GM12864 (cell line): ENCODE measurements at places on chromosomes 16 and 17.

DNA sequence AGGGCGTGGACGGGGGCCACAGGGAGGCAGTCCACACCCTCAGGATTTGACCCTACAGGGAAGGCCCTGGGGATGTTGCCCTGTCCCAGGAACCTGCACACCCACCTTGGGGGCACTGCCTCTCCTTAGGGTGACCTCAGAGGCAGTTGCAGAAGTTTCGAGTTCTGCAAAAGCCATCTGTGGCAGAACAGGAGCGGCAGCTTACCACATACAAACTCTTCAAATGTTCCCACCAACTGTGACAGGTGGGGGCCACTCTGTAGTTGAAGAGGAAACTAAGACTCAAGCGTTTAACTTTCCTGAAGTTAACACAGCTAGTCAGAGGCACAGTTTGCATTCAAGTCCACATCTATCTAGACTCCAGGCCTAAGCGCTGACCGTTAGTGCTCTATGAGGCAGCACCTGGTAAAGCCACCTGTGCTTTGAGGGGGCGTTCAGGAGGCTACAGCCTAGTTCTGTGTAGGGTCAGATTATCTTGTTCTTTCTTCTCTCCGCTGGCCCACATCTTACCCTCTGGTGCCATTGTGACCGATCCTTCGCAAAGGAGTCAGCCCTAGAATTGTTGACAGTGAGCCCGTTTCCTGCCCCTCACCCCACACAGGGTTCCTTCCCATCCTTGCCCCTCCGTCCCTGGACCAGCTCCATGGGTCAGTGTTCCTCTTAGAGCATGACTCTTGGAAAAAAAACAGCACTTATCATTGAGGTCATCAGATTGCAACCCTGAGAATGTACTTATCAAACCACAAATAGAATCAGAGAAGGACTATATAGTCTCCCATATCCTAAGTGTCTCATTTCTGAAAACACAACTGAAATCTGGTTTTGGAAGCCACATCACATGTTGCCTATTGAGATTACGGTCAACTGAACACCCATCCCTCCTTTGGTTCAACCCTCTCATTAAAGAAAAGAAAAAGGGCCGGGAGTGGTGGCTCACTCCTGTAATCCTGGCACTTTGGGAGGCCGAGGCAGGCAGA is 45.4 kb downstream of the CDH1 start:
- DNase-seq, result peak; percentile 53

DNA sequence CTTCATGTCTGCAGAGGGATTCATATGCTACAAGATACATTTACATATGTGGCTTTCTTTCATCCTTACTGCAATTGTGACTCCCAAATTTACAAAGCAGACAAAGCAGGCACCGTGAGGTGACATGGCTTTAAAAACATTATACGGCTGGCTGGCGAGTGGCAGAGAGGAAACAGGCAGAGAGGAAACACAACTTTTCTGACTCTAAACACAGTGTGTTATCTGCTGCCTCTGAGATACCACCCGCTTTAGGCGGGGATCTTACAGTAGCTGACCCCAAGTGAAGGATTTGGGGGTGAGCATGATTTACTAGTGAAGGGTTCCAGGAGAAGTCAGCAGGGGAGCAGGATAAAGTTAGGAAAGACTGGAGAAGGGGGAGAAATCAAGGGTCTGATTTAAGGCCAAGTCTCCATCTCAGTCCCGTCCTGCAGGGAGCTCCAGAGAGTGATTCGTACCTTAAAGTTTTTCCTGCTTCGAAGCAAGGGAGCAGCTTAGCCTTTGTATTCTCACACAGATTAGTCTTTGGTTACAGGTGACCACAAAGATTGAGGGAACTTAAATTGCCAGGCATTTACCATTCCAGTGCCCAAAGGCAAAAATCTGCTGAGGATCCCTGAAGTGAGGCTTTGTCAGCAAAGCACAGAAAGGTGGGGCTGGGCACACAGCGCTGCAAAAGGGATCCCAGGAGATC is 355.0 kb downstream of the GRIN2A start:
- DNase-seq, result no peak

GRCh38 chr17:32298721-32299579 is 33.3 kb downstream of the RHBDL3 start:
- DNase-seq, result no peak

GRCh38 chr17:80034791-80035686 is 633 bp downstream of the TBC1D16 start:
- DNase-seq, result no peak

GRCh38 chr17:77531641-77532040 is 390.9 kb downstream of the SEC14L1 start:
- no peak for DNase-seq

- DNase-seq, result no peak
These were observed 125.2 kb upstream of the CDC42EP4 start for GRCh38 chr17:73436954-73437353.

DNA sequence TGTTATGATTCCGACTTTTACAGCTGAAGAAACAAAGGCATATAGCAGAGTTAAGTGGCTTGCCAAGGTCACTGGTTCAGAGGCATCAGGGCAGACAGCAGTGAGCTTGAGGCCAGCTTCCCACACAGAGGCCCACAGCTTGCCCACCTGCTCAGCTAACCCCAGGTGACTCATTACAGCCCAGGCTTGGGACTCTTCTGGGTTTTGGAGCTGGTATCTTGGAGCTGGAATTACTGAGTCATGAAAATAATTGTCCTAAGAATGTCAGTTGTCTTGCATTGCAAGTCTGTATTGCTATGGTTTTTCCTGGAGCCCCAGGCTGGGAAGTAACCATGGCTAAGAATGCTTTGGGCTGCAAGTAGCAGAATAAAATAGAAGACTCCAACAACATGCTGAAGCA is 32.4 kb upstream of the IRX3 start:
- no peak for DNase-seq

- no peak for DNase-seq
These were observed 649 bp downstream of the GSE1 start for GRCh38 chr16:85613604-85614337.

GRCh38 chr17:3602499-3602898 is 6.7 kb downstream of the TRPV1 start:
- DNase-seq, result peak; percentile 40

- DNase-seq, result no peak
These were observed 9.8 kb upstream of the MED9 start for GRCh38 chr17:17467016-17467415.

DNA sequence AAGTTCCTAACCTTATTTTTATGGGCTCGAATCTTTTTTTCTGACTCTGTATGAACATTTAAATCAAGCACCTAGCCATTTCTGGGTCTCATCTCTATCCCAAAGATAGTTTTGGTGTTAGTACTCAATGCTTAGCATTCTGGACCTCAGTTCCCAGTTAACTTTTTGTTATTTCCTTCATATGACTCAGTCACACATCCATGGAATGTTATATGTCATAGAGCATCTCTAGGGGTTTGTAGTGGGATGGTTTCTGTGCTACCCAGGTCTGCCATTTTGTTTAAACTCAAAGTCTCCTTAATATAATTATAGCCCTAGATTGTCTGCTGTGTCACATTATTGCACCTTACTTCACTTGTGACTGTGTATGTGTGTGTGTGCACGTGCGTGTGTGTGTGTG is 90.1 kb downstream of the EFCAB13 start:
- DNase-seq, result no peak

DNA sequence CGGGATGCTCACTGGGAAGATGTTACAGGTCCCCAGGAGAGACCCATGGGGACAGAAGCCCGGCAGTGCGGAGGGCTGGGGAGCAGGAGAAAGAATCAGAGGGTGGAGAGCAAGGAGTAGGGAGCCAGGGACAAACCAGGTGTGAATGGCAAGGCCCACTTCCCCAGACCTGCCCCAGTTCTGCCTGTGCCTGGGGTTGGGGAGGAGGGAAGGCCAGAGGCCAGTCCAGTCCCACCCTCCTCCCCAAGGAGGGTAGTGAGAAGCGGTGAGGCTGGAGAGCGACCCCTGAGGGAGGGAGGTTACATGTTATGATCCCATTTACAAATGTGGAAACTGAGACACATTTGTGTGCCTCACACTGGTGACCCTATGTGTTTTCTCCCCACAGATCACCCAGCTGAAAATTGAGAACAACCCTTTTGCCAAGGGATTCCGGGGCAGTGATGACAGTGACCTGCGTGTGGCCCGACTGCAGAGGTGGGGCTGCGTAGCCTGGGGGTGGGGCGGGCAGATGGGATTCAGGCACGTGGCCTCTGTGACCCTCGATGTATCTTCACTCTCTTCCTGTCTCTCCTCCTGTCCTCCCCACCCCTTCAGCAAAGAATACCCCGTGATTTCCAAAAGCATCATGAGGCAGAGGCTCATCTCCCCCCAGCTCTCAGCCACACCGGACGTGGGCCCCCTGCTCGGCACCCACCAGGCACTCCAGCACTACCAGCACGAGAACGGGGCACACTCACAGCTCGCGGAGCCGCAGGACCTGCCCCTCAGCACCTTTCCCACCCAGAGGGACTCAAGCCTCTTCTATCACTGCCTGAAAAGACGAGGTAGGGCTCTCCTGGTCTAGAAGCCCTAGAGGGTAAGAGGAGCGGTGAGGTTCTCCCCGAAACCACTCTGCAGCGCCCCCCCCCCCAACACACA is 27.5 kb downstream of the TBX4 start:
- DNase-seq, result no peak

DNA sequence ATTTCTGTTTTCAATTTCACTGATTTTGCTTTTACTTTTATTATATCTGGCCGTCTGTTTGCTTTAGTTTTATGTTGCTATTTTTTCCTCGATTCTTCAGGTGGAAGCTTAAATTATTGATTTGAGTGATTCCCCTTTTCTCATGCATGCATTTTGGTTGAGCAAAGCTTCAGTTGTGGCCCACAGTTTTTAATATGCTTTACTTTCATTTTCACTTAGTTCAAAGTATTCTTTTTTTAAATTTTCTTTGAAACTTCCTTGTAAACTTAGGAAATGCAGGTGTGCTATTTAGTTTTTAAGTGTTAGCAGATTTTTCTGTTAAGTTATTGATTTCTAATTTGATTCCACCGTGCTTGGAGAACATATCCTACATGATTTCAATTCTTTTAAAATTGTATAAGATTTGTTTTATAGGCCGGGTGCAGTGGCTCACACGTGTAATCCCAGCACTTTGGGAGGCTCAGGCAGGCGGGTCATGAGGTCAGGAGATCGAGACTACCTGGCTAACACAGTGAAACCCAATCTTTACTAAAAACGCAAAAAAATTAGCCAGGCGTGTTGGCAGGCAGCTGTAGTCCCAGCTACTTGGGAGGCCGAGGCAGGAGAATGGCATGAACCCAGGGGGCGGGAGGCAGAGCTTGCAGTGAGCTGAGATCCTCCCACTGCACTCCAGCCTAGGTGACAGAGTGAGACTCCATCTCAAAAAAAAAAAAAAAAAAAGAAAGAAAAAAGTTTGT is 531.2 kb downstream of the KIF2B start:
- DNase-seq, result no peak
